ENCODE measurements at places on chromosomes 3 and 15.

GRCh38 chr15:70137967-70138366 is 40.2 kb upstream of the TLE3 start:
- no peak for DNase-seq

DNA sequence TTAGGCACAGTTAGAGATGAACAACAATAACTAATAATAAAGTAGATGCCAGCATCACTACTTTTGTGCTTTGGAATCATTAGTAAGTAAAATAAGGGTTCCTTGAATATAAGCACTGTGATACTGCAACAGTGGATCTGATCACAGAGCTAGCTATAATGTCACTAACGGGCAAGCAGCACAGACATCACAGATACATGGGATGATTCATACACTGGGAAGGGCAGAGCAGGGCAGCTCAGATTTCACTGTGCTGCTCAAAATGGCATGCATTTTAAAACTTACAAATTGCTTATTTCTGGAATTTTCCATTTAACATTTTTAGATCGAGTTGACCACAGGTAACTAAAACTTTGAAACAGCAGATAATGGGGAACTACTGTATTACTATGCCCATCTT is 476.6 kb downstream of the FHIT start:
- no peak for DNase-seq

GRCh38 chr15:41506796-41507341 is 6.8 kb downstream of the LTK start:
- DNase-seq = no peak

- DNase-seq = peak; percentile 49
Measured at GRCh38 chr3:120497818-120498217, 47.0 kb upstream of the FSTL1 start.

GRCh38 chr3:114712728-114713492 is 419.1 kb downstream of the TIGIT start:
- DNase-seq = no peak

DNA sequence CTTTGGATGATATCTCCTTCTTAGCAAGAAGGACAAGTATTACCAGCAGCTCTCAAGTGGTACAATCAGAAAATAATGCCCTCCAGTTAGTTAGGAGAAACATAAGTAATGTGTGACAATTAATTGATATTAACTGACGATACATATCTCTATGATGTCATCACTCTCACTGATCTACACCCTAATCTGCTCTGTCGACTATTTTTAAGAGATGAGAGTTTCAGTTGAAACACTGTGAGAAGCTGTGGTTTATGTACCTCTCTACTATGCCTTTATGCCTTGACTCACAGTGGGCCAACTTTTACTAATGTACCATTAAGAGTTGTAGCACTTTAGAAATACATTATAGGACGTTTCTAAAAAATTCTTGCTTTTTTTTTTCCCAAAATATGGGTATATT is 8.6 kb downstream of the CEP152 start:
- no peak for DNase-seq

All from fibroblast of skin of back (primary cell).